ENCODE measurements at places on chromosomes 4 and X.

DNA sequence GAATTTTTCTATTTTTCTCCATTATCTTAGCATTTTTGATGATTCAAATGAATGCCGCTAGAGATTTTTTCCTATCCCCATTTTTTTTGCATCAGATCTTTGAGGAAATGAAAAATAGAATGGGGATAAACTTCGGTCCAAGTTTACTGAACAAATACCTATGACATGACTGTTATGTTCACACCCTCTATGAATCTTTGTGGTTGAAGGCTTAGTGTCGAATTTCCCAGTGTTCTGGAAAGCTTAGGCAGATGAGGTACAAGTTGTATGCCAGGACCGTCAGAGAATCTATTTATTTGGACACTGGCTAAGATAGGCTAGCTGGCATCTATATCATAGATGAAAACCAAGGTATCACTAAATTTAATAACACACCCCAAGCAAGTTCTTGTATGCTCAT lies 123.4 kb downstream of the SPCS3 start:
- DNase-seq: no peak

GRCh38 chr4:110619463-110620247 lies 3.2 kb downstream of the PITX2 start:
- no peak for DNase-seq

DNA sequence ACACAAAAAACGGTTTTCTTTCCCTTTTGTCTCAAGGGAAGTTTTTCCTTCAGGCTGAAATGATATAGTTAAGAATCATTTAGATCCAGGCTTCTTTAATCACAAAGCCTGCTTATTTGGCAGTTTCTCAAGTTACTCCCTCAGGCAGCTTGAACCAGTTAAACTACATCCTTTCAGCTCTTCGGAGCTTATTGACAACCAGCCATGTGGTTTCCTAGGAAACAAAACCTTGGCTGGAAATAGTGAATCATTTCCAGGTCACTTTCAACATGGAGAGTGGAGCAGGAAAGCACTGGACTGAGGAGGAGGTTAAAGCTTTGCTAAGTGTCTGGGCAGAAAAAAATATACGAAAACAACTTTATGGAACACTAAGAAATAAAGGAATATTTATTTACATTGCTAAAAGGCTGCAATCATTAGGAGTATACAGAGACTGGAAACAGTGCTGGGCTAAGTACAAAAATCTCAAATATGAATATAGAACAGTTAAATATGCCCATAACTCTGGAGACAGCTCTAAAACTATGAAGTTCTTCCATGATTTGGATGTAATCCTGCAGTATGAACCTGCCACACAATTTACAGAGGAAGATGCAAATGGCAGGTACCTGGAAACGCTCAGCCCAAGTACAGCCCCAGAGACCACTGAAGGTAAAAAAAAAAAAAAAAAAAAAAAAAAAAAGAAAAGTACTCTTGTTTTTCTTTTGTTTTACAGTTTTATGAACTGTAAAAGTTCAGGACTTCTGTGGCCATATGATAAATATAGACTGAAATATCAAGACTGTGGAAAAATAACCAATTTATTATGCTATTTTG lies 23.2 kb upstream of the AASDH start:
- no peak for DNase-seq

DNA sequence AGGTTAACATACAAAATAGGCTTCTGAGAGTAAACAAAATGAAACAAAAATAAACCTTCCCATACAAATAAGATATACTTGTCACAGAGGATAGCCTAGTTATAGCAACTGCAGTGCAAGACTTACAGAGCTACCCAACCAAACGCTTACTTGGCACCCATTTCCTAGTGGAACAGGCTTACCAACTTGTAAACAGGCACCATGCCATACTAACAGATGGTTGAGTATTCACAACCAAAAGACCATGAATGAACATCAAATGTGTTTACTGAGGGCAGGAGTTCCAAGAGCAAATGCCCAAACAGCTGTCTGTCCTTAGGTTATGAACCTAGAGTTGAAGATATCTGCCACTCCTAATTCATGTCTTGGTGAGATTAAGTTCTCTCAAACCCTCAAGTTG lies 2629.2 kb downstream of the PCDH7 start:
- DNase-seq: no peak

- no peak for DNase-seq
Observed at GRCh38 chr4:109390115-109390768, 43.4 kb upstream of the SEC24B start.

GRCh38 chr4:98516441-98517217 lies 141.8 kb downstream of the TSPAN5 start:
- DNase-seq: no peak

- DNase-seq: no peak
Observed at GRCh38 chr4:152458801-152459302, 77.0 kb downstream of the FBXW7 start.

DNA sequence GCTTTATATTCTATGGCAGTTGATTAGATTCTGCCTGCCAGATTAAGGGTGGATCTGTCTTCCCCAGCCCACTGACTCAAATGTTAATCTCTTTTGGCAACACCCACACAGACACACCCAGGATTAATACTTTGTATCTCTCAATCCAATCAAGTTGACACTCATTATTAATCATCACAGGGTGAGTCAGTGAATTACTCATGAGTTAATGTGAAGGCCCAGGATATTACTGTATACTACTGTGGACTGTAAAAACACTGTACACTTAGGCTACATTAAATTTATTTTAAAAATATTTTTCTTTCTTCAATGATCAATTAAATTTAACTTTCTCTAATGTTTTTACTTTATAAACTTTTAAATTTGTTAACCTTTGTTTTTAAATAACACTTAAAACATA lies 87.7 kb downstream of the NAP1L3 start:
- DNase-seq: no peak

DNA sequence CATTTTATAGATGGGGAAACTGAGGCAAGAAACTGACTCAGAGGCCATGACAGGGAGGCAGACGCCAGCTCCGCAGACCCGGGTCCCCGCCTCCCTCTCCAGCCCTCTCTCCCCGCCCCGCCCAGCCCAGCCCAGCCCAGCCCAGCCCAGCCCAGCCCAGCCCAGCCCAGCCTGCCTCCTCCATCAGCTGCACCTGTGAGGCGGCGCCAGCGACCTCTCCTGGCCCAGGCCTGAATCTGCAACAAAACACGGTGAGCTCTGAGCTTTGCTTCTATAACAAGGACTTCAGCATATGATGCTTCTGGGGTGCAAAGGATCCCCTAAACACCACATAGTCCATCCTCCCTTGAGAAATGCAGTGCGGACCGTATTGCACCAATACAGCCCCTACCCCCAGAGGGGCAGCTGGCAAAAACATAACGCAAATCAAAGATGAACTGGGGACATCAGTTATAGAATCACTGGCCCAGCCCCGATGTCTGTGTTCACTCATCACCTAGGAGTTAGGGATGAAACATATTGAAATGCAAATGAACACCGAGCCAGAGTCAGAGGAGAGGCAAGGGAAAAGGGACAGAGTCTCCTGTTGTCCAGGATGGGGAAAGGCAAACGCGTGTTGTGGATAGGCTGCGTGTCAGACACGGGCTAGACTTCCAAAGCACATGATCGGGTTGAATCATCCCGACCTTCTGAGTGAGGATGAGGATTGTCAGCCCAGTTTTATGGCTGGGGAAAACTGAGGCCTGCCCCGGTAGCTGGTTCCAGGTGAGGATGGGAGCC lies 216.1 kb upstream of the PSAPL1 start:
- DNase-seq: no peak

DNA sequence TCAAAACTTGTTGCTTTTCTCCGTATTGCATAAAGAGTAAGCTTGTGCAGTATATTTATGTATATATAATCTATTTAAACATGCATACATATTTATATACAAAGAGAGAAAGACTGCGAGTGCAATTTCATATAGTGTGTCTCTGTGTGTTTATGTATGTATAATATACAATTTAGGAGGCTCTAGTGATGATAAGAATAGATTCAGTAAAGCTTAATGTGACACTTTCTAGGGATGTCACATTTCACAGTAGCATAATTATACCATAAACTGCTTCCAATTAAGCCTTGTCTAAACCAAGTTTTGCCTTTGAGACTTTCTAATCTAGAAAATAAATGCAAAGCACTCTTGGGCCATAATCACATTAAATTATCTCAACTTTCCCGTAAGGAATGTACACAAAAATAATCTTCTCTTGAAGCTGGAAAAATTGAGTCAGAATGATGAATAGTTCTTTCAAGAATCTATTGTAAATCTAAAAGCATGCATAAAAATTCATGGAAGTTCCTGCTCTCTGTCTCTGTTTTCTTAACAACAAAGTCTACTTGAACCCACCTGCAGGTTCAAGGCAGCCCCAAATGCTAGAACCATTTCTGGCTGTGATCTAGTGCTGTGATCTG lies 114.1 kb upstream of the NPY2R start:
- DNase-seq: no peak

- DNase-seq: no peak
Observed at GRCh38 chrX:41616935-41617334, 71.8 kb upstream of the GPR34 start.

- DNase-seq: no peak
Observed at GRCh38 chr4:107736037-107736436, 16.0 kb upstream of the PAPSS1 start.

- DNase-seq: no peak
Observed at GRCh38 chr4:108249397-108249796, 80.7 kb upstream of the LEF1 start.

GRCh38 chrX:97602465-97603258 lies 719.0 kb downstream of the RPA4 start:
- no peak for DNase-seq

- no peak for DNase-seq
Observed at GRCh38 chrX:119698845-119699244, 5.9 kb upstream of the SEPTIN6 start.

DNA sequence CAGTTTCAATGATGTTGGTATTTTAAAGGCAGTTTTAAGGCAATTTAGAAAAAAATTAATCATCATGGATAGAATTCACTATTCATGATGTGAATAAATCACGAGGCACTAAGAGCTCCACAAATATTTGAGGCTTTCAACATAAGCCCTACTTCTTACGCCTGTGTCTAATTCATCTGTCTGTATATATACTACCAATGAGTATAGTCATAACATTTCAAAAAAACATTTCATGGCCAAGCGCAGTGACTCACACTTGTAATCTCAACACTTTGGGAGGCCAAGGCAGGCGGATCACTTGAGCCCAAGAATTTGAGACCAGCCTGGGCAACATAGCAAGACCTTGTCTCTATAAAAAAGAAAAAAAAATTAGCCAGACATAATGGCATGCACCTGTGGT lies 56.5 kb downstream of the FBXL5 start:
- no peak for DNase-seq

- no peak for DNase-seq
Observed at GRCh38 chr4:164997324-164997723, 19.9 kb upstream of the TRIM61 start.

- no peak for DNase-seq
Observed at GRCh38 chr4:38482696-38483095, 181.3 kb upstream of the KLF3 start.

- no peak for DNase-seq
Observed at GRCh38 chrX:72040506-72040905, 91.2 kb downstream of the RTL5 start.

- DNase-seq: no peak
Observed at GRCh38 chr4:110998320-110998719, 375.4 kb upstream of the PITX2 start.

DNA sequence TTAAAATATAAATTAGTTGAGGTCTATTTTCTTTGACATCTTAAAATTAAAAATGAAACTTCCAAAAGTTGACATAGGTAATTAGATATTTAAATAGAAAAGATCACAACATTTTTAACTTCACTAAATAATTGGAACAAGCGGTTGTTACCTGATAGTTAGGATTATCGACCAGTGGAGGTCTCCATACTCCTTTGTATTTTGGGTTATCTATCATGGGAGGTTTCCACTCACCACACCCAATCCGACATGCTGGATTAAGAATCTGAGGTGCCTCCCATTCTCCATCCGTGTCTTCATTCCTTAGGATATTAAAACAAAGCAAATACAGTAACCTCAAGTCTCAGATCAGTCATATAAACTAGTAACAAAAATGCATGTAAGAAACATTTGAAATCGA lies 22.2 kb downstream of the SCOC start:
- no peak for DNase-seq

DNA sequence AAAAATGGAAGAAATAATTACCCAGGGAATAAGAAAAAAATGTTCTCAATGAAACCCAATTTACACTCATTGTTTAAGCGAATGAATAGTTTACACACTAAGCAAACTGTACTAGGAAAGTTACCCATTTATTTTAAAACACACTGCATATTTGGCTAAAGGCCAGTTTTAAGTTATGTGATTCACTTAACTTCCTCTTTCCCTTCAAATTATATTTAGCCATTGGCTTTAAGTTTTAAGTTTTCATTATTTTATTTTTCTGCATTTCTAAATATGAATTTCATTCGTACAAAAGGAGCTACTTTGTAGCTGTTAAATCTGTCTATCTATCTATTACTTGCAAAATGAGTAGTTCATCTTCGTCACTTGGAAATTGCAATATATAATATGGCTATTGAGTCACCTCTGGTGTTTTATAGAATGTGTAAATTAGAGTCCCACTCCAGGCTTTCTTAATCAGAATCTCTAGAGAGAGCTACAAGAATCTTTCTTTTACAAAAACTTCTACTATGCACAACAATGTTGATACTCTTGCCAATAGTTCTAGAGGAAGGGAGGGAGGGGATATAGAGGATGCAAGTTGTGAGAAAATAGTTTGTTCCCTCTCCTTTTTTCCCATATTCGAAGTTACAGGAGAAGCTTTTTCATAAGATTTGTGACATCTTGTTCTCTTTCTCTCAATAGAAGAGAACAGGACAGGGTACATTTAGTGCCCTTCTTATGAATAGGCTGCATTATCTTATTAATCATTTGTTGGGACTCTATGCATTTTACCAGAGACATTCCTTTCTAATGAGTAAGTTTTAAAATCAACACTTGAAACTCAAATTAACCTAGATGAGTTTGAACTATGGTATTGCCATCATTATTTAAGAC lies 41.8 kb downstream of the SULT1B1 start:
- DNase-seq: no peak

DNA sequence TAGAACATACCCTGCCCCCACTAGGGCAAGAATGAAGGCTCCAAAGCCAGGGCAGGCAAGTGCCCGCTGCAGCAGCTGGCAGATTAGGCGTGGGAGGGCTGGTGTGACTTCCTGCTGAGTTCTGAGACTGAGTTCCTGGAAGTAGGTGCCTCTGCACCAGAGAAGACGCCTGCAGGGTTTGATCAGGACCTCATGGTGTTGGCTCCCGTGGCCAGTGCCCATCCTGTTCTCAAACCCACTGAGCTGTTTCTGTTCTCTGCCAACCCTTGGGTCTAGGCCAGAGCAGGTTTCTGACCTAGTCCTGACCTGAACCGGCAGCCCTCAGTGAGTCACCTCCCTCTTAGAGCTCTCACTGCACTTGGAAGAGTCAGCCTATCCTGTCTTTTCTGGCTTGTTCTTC lies 220.7 kb downstream of the HS6ST2 start:
- no peak for DNase-seq

Data from GM19239 (cell line).